ENCODE measurements at places on chromosomes 3 and 15.

GRCh38 chr15:33395846-33396245 lies 85.1 kb downstream of the RYR3 start:
- no peak for DNase-seq

DNA sequence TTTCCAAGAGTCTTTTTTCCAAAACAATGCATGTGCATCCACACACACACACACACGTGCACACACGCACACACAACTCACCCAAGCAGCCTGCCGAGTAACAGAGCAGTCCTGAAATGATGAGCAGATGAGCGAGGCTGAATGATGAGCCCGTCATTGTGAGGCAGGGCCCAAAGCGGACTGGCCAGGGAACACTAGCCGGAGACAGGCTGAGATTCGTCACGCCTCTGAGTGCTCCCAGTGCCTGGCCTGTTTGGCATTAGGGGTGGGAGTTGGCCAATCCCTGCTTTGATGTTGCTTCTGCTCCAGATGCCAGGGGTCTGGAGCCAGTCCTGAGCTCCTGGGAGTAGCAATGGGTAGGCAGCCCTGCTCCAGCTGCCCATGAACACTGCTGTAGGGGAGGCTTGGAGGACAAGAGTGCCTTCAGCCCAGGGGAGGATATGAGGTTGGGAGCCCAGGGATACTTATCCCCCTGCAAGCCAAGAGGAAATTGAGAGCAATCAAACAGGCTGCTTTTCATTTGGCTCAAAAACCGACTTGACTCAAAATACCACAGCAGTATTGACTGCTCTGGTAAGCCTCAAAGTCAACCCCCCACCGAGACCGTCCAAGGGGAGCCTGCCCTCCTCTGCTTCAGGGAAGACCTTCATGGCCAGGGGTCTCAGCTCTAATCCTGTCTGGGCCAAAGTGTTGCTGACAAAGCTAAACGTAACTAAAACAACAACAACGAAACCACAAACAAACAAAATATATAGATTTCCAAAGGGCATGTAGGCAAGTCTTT lies 22.9 kb downstream of the COLQ start:
- DNase-seq: no peak

- no peak for DNase-seq
Observed at GRCh38 chr3:124926426-124927101, 8.0 kb downstream of the MUC13 start.

GRCh38 chr15:41276831-41277230 lies 45.8 kb downstream of the CHP1 start:
- DNase-seq: no peak

DNA sequence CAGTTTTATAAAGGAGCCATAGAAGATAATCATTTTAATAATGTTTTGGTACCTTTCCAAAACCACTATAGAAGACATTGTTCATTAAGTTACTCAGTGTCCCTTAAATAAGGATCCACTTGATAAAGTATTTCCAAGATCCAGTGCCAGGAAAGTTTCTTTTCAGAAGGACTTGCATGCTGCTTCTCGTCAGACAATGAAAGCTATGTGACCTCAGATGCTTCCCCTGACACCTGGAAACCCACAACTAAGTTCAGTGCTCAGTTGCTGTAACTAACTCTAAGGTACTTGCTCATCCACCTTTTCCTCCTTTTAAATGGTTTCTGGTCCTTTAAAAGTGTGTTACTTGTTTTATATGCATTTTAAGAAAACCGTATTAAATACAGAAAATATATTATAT lies 7.3 kb downstream of the SSR3 start:
- no peak for DNase-seq

- peak; percentile 19 for DNase-seq
Observed at GRCh38 chr3:171936191-171936841, 93.2 kb downstream of the TMEM212 start.

DNA sequence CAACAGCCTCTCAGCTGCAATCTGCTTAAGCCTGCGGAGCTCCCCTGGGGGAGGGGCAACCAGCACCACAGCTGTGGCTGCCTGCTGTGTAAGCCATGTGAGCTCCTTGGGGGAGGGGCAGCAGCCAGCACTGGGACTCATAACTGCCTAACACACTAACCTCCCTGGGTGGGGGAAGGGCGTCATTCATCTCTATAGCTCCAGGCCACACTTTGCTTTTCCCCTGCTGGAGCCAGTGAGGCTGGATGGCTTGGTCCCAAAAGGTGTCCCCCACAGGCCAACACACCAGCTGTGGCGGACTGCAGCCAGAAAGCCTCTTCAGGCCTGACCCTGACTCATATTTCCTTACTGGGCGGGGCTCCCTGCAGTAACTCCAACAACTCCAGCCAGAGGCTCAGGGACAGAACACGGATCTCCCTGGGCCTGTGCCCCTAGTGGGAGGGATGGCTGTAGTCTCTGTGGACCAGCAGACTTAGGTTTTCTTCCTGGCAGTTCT lies 129.8 kb downstream of the PPM1L start:
- no peak for DNase-seq

GRCh38 chr15:64930019-64930652 lies 18.4 kb downstream of the ANKDD1A start:
- DNase-seq: no peak
